Left colon (tissue), 2 donors: ENCODE measurements at places on chromosomes 1 and 21.

GRCh38 chr1:236888126-236888525 lies 93.0 kb downstream of the MTR start:
- DNase-seq = no peak

DNA sequence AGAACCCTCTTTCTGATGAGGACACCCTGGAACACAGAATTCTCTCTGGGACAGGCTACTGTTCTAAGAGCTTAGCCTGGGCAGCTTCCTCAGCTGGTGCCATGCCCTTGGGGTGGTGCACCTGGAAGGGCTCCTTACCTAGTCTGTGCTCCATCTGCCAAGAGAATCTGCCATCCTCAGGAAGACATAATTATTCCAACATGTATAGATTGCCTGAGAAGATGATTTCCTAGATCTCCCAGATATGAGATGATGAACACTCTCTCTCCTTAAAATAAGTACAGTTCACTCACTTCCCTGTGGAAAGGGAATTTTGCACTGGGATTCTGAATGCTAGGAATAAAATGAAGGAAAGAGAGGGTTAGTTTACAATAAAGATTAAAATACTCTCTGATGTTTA lies 87.6 kb downstream of the NENF start:
- DNase-seq = no peak

GRCh38 chr1:196685506-196685905 lies 33.7 kb downstream of the CFH start:
- no peak for DNase-seq

DNA sequence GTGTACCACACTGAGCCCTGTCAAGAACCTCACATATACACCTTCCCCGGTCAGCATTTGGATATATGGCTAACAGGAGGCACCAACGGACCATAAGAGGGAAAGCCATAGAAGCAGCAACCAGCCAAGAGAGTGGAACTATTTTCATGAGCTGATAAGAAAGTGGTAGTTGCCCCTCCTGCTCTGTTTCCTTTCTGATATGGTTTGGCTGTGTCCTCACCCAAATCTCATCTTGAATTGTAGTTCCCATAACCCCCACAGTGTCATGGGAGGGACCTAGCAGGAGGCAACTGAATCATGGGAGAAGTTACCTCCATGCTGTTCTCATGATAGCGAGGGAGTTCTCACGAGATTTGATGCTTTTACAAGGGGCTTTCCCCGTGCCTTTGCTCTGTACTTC lies 366.1 kb upstream of the DAB1 start:
- DNase-seq = no peak

DNA sequence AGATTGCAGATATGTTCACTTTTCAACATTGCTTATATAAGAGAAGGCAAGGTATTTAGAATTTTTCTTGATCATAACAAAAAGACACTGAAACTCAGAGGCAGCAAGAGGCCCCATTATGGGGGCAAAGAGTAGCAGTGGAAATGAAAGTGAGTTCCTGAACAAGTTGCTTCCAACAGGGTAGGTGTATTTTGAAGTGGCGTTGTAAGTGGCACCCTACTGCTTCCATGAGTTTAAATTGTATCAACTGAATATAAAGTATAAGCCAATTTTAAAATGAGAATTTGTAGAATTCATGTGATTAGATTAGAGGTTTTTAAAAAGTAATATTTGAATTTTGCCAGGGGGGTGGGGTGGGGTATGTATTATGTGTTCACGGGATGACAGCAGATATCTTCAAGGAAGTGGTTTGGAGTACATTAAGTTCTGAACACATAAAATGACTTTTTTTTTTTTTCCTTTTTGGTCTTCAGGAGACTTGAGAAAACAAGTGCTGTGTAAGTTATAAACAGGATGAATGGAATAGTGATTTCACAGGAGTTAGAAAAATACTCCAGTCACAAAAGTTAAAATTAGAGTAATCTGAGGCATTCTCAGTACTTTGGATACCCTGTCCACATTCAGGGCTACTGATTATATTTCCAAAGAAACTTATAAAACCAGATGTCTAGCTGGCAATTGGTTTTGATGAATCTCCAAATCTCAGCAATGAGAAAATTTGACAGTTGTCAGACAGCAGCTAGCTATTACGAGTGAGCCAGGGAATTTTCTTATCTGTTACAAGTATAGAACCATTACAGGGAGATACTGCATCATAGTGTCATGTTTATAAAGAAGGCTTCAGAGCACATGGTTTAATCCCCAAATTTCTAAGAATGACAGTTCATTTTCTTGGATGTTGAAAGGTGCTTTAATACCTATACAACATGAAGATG lies 182.0 kb downstream of the ST6GALNAC3 start:
- DNase-seq = no peak

DNA sequence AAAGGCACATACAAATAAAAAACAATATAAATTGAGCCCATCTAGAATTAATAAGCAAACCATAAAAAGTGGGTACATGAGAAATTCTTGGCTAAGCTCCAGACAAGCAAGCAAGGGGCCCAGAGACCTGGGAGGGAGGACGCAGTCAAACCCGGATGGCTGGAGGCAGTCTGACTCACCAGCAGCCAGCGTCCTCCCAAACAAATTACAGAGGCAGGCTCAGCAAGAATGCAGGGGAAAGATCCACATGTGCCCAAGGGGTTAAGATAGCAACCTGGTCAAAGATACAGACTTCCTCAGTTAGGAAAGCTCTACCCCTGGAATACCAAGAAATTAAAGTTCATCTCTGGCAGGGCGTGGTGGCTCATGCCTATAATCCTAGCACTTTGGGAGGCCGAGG lies 7.4 kb upstream of the TIAM1 start:
- no peak for DNase-seq

DNA sequence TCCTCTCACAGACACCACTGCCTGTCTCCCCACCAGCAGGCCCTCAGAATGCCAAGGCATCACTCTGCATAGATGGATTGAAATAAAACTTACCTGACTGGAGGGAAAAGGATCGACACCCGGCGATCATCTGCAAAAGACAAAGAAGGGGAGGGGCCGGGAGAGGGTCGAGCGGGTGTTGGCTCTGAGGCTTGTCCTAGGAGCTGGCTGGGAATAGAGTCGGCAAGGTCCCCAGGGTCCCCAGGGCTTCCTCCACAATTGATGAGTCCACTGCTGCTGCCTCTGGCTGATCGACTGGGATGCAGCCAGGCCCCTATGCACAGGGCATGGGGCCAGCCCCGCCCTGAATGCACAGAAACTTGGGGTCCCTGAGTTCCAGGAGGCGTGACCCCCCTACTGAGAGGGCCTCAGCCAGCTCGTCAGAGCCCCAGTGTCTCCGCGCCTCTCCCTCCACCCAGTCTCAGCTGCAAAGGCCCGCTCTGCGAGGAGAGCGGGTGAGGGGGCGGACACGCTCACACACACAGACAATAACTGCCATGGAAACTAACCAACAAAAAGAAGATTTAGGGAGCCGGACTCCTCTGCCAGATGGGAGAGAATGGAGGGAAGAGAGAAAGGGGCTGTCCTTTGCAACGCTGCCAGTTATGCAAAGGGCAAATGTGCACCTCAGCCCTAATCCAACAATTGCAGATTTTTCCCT lies at the start of gene KLHDC8A:
Gene KLHDC8A, minus strand, starts transcription at position 483 of the 700 bp plus-strand sequence. CDS start 13,318 bp downstream, outside the sequence.
- DNase-seq = no peak

DNA sequence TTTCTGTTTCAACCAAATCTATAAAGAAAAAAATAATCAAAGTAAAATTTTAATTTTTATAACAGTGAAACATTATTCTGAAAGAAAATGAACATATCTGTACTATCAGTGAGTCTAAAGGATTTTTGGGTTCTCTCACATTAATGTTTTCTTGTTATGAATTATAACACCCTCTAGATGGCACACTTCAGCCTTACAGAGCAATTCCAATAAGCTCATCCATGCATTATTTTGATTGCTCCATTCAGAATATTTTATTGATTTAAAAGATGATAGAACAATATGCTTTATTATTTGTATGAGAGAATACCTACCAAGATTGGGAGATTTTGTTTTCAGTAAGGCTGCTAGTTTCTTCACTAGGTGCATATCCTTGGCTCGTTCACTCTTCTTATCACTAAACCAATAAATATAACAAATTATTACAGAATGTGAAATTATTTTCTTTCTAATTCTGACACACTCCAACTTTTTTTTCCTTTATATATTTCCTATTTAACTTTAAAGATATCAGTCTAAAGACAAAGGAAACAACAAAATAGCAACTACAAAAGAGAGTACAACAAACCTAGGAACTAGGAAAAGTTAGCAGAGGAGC lies 82.4 kb downstream of the RAB3GAP2 start:
- DNase-seq = no peak

- DNase-seq = no peak
Observed at GRCh38 chr1:167708940-167709389, 12.8 kb upstream of the MPZL1 start.

DNA sequence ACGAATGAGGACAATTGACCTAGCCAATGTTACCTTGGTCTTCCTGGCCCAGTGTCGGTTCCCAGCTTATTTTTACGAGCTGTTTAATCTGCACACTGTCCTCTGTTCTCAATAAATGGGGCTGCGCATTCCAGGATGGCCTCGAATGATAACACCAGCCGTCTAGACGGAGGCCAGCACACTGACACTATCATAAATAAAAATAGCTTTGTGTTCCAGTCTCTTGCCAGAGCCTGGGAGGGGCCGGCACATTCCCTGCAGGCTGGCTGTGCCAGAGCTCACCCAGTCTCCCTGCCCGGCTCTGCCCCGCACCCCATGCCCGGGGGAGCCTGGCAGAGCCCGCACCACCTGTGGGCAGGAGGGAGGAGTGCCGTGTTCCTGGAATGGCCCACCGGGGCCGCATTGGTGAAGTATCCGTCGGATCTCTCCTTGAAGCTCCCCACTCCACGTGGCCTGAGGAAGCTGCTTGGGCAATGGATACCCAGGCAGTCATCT lies 92.1 kb downstream of the SPSB1 start:
- peak; percentile 56 for DNase-seq

GRCh38 chr1:167880580-167881021 lies 33.3 kb downstream of the ADCY10 start:
- no peak for DNase-seq

DNA sequence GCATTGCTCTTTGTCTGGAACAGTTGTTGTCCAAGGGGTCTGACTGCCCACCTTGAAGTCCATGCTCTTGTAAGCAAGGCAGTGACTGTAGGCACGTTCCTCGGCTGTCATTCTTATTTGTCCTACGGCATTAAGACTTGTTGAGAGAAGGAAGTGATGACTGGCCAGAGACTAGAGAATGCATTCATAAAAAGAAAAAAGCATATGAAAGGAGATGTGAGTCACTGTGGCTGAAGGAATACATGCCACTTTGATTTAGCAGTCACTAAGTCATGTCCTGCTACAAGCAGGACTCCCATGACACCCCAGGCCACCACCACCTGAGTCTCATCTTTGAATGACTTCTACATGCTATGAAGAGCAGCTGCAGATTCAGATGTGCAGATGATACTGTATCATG lies 50.5 kb downstream of the CNN3 start:
- no peak for DNase-seq

- no peak for DNase-seq
Observed at GRCh38 chr1:38529391-38529790, 330.2 kb downstream of the RRAGC start.

GRCh38 chr21:19914028-19914427 lies 1084.2 kb upstream of the NCAM2 start:
- no peak for DNase-seq

GRCh38 chr1:220691053-220691684 lies 1.0 kb downstream of the C1orf115 start:
- peak; percentile 46 for DNase-seq

- DNase-seq = no peak
Observed at GRCh38 chr1:35576061-35576765, 3.1 kb downstream of the TFAP2E start.

DNA sequence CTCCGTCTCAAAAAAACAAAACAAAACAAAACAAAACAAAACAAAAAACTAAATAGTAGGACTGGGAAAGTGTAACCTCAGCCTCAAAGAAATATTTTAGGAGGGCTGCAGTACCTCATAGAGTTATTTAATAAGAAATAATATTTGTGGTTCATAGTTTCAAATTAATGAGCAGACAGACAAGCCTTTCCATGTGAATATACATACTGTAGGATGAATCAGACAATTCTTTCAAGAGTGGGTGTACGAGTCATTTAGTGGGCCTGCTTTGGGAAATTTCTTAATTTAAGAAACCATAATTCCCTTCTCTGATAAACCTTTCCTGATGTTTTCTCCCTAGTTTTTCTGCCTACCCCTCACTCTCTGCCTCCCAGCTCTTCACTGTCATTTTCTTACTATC lies 52.5 kb downstream of the CDC14A start:
- DNase-seq = no peak

- DNase-seq = no peak
Observed at GRCh38 chr1:174964972-174965361, 34.8 kb upstream of the CACYBP start.

DNA sequence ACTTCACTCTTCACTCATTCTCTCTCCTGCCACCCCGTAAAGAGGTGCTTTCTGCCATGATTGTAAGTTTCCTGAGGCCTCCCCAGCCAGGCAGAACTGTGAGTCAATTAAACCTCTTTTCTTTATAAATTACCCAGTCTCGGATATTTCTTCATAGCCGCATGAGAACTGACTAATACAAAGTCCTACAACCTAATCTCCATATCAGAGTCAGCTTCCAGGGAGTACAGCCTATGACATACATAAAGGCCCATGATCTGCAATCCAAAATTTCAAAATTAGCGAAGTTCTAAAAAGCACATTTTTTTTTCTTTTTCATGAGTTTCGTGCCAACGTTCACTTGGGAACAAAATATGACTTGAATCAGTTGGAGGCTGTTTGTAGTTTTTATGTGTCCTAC lies 256.9 kb upstream of the DUSP10 start:
- DNase-seq = no peak

DNA sequence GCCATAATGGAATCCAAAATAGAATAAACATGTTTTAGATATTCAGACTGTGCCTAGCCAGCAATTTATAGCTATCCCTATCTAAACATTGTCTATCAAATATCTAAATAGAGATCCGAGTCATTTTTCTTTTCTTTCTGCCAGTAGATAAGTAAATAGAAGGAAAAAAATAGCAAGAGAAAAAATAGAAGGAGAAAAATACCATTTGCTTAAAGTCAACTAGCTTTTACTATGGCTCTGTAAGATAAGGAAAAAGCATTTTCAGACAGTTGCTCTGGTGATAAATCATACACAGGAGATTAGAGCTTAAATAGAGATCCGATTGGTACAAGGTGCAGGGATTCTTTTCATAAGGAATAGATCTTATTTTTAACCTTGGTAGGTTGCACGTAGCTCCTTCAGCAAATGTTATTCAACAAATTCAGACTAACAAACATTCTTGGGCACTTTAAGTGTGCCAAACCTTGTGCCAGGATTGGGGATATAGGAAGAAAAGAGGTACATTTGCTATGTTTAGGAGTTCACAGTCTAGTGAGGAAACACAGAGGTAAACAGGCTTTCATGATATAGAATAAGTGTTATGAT lies 70.1 kb upstream of the CCDC190 start:
- no peak for DNase-seq

GRCh38 chr1:20732588-20733359 lies at the start of gene SH2D5:
Gene SH2D5 (minus strand): TSS chr1:20732703. CDS start chr1:20728044, 4,659 bp downstream.
- peak; percentile 69 for DNase-seq

- DNase-seq = no peak
Observed at GRCh38 chr1:221720545-221720944, 21.3 kb downstream of the DUSP10 start.

- no peak for DNase-seq
Observed at GRCh38 chr1:79662596-79662995, 656.1 kb upstream of the ADGRL4 start.

- no peak for DNase-seq
Observed at GRCh38 chr1:105652109-105652508, 1404.4 kb upstream of the PRMT6 start.
